NCI-H187 treated with DMSO at 0.1 percent for 48 hours (cell line): ENCODE measurements at places on chromosomes 3 and 15.
A peak's percentile ranks its signal among the peaks of the same experiment; 100 is the strongest.

- DNase-seq: no peak
These were observed 47.5 kb upstream of the GBE1 start for GRCh38 chr3:81808900-81809299.

DNA sequence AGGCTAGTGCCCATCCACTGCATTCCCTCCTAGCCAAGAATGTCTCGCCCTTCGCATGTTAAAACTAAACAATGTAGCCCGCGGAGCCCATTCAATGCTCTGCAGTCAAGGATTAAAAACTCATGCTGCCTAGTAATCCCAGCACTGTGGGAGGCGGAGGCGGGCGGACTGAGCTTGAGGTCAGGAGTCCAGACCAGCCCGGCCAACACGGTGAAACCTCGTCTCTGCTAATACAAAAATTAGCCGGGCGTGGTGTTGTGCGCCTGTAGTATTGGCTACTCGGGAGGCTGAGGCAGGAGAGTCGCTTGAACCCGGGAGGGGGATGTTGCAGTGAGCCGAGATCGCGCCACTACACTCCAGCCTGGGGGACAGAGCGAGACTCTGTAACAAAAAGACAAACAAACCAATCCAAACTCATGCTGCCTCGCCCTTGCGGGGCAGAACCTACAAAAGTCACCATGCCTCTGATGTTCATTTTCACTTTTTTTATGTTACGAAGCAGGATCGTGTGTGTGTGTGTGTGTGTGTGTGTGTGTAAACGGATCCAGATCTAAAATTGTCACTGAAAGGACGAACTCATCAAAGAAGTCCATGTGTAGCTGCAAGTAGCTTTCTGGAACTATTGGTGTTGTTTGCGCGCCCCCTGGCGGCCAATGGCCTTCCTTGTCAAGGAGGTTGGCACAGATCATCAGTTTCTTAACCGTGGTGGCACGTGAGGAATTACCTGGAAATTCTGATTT lies 54.8 kb upstream of the SPESP1 start:
- DNase-seq: peak; percentile 49

GRCh38 chr3:58093574-58094195 lies 85.5 kb downstream of the FLNB start:
- DNase-seq: no peak

- DNase-seq: no peak
These were observed 6.6 kb downstream of the RBP1 start for GRCh38 chr3:139532976-139533375.

- DNase-seq: no peak
These were observed 57.1 kb downstream of the ADAMTS17 start for GRCh38 chr15:100284701-100285100.

DNA sequence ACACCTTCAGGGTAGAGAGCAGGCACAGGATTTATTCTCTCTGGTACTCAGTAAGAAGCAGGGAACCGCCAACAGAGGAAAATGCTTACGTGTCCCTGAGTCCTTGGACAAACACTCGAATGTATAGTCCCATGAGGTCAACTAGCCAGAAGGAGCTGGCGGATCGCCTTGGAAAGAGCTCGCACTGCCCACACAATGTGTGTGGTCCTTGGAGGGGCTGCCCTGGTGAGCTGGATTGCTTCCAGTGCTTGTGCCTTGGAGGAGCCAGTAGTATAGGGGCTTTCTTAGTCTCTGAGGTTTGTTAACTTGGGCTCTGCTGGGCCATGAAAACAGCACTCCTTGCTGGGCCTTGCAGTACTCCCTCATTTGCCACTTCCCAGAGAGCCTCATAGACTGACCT lies 40.7 kb upstream of the VILL start:
- no peak for DNase-seq

GRCh38 chr15:71914092-71914491 lies 103.7 kb downstream of the NR2E3 start:
- no peak for DNase-seq

GRCh38 chr3:158659454-158660237 lies 12.8 kb downstream of the LXN start:
- DNase-seq: no peak

DNA sequence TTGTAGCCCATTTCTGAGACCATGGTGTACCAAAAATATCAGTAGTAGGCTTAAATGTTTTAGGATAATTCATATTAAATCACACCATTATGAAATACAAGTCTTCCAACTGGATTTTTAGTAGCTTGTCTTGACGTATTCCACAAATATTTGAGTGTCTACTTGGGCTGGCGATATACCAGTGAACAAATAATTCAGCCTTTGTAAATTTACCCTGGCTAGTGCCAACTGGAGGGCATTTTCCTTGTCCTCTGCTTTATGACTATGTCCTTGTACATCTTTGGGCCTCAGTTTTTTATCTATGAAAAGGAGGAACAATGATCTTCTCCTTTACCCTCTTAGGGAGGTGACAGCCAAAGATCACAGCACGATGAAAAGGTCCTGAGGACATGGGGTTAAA lies 114.8 kb downstream of the FRMD4B start:
- no peak for DNase-seq

DNA sequence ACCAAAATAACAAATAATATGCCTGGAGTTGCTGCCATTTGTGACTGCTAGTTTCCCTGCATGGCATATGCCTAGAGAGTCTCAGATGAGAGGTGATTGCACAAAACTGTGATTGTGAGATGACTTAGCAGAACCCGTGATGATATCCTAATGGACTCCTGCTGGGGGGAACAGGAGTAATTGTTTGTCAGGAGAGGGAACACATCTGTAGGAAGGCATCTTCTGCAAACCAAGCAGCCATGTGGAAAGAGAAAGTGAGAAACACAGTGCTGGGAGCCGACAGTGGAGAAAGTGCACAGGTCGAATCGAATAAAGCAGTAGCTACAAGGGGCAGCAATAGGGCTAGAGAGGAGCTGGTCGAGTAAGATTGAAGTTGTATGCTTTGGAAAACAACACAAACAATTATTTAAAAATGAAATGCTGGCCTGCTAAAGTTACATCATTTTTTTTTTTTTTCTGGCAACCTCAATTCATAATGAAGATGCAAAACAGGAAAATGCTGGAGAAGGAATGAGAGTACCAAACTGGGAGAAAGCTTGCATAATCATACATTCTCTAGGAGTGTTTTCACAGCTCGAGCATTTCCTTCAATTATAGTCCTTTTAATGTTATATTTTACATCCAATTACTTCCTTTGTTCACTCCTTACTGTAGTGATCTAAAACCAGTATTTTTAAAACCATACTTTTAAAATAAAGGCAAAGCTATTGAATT lies 494.2 kb upstream of the AGTR1 start:
- DNase-seq: no peak

- DNase-seq: no peak
These were observed 118.1 kb downstream of the TBC1D2B start for GRCh38 chr15:77959432-77959879.
